ENCODE measurements at places on chromosomes 13 and 19.

- DNase-seq: no peak
Observed at GRCh38 chr13:90591927-90592268, 755.6 kb upstream of the MIR17HG start.

DNA sequence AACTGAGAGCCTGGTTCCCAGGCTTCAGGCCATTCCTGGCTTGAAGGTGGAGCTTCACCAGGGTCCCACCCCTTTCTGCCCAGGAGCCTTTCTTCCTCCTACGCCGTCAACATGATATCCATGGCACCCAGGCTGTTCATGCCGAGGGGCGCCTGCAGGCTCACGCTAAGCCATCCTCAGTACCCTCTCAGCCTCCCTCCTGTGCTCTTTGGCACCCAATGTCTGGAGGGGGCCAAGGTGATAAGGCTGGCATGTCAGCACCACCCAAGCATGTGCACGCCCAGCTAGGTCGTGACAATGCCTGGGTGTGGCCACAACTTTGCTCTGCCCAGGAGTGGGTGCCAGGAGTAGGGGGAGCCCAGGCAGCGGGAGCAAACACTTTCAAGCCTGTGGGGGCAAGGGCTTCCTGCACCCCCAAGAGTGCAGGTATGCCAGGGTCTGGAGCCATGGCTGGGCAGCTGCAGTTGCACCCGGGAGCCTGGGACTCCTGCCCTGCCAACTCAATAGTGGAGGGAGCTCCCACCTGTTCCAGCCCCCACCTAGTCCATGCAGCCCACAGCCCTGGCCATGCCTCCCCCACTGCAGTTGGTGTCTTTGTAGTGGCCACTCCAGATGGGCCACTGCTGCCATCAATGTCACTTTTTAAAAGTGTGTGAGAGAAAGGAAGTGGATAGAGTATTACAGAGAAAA, 219.9 kb downstream of the MAB21L1 start:
- DNase-seq: no peak

- no peak for DNase-seq
Observed at GRCh38 chr13:61935710-61936109, 520.1 kb upstream of the PCDH20 start.

- no peak for DNase-seq
Observed at GRCh38 chr19:8151767-8152035, 2.3 kb upstream of the FBN3 start.

GRCh38 chr19:52778811-52779210, 7.8 kb downstream of the ZNF600 start:
- no peak for DNase-seq

DNA sequence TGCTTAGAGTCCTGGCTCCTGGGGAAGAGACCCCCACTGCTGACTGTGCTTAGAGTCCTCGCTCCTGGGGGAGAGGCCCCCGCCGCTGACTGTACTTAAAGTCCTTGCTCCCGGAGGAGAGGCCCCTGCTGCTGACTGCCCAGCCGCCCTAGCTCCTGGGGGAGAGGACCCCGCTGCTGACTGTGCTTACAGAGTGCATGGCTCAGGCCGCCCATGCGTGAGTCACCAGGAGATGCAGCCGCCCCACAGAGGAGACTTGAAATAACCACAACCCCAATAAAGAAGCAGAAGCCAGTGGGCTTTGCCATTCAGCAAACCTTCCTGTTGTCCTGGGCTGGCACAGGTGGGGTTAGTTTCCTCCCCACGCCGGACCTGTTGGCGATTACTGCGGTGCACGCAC, 79.2 kb upstream of the C13orf46 start:
- DNase-seq: peak; percentile 72

- peak; percentile 96 for DNase-seq
Observed at GRCh38 chr13:101258071-101258470, 158.2 kb downstream of the NALCN start.

GRCh38 chr19:30924069-30924636, 425.1 kb downstream of the TSHZ3 start:
- no peak for DNase-seq

GRCh38 chr19:43901395-43902390, 33.4 kb downstream of the ZNF45 start:
- peak; percentile 86 for DNase-seq

GRCh38 chr13:46178143-46178542, 3.8 kb downstream of the LCP1 start:
- no peak for DNase-seq

DNA sequence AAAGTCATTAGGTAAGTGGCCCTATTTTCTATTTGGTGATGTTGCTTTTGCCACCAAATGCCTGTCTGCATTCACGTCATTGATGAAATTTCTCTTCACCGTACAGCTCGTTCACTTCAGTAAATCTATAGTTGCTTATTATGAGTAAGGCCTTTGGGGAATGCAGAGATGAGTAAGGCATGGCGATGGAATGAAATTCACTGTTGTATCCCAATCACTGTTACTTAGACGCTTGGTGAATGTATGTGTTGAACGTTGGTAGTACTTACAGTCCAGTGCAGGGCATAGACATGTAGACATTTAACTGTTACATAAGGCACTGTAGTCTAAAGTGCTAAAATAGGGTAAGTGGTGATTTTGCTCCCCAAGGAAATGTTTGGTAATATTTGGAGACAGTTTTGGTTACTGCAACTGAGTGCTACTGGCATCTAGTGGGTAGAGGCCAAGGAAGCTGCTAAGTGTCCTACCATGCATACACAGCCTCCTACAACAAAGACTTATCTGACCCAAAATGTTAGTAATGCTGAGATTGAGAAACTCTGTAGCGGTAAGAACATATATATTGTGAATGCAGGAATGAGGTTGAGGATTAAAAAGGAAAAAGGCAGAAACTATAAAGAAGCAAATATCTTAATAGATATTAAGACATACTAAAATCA, 5.8 kb downstream of the AKAP11 start:
- peak; percentile 59 for DNase-seq

DNA sequence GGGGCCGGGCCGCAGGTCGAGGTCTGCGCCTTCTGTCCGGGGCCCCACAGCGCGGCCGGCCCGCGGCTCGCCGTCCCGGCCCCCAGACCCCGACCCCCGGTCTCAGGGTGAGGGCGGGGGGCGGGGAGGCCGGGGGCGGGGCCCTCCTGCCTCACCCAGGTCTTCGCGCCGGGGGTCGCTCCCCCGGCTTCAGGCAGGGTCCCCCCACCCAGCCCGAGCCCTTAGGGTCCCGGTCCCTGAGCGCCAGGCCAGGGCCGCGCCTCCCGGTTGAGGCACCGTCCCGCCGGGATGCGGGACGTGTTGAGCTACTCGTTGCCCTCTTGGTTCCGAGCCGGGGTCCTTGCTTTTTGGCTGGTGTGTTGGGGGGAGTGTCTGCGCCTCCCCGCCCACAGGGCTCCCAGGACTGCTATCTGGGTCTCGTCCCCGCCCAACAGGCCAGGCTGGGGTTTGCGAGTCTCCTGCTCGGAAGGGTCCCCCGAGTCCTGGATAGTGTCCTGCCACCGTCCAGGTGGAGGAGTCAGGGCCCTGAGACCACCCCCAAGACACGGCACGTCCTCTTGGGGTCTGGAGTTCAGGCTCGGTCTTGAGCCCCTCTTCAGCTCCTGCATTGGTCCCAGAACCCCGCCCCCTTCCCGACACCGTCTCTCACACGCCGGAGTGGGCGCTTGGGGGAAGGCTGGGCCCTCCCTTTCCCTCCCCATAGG, 452 bp downstream of the PIAS4 start:
- DNase-seq: no peak

- no peak for DNase-seq
Observed at GRCh38 chr19:53993448-53993847, 2.0 kb downstream of the CACNG6 start.

DNA sequence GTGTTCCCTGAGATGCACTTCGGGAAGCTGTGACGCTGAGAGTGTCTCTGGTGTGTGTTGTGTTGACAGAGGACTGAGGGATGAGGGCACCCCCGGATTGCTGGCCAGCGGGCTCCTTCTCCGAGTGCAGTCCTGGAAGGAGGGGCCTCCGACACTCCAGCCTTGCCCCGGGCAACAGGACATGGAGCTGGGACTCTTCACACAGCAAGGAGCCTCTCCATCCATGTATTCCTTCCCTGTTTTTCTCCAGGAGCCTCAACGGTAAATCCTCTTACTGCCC, 61.3 kb downstream of the SOX1 start:
- no peak for DNase-seq

GRCh38 chr19:40165362-40165937, 25.8 kb upstream of the MAP3K10 start:
- DNase-seq: peak; percentile 30

DNA sequence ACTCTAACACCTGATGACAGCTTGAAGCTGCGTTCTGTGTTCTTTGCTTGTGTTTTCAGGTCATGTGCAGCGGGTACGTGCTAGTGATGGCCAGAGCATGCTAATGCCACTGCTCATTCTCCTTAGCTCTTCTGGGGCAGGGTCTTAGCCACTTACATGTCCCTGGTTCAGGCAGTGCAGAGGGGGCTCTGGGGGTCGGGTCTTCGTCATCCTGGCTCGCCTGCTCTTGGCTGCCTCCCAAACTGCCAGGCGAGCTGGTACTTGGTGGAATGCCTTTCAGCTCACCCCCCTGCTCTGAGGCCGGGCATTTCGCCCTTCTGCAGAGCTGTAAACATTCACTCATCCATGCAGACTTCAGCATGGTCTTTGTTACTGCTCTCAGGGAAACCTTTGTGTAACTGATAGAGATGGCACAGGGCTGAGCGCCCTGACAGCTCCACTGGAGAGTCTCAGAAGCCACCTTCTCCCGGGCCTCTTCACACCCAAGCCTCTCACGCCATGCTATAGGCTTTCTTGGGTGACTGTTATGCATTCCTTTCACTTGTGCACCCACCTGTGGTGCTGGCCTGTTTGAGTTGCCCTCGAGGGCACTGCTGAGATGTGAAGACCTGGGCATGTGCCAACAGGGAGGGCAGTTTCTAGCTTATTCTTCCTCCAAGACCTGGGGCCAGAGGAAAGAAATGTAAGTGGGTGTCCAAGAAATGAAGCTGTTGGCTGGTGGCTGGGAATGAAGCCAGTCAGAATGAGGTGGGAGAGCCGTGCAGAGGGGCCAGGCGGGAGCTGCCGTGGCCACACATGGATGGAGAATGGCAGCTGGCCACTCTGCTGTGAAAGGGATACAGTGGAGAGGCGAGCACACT, 24.4 kb downstream of the FAM124A start:
- no peak for DNase-seq

DNA sequence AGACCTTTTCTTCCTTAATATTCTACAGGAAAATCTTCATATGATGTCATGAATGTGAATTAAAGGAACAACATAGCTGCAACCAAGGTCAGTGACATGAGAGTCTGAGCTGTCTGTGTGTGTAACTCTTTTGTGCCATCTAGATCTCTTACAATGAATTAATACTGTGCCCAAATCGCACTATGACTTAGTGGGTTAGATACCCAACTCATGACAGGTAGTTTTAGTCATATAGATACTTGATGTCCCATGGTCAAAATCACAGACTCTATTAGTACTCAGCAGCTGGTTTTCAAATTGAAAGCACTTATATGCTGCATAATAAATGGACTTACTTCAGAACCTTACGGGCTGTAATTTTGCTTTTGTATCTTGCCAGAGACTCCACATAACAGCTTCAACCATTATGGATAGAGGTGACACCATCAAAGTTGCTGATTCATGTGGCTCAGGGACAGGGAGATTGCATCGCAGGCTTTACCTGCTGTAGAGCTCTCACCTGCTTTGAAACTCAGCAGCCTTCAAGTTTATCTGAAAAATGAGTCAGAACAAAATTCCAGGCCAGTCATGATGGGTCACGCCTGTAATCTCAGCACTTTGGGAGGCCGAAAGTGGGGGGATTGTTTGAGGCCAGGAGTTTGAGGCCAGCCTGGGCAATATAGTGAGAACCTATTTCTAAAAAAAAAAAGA, 12.3 kb upstream of the ZNF283 start:
- DNase-seq: no peak

- no peak for DNase-seq
Observed at GRCh38 chr13:112668924-112669323, 20.9 kb upstream of the ATP11A start.

GRCh38 chr13:93927431-93927830, 552.1 kb downstream of the DCT start:
- peak; percentile 58 for DNase-seq

DNA sequence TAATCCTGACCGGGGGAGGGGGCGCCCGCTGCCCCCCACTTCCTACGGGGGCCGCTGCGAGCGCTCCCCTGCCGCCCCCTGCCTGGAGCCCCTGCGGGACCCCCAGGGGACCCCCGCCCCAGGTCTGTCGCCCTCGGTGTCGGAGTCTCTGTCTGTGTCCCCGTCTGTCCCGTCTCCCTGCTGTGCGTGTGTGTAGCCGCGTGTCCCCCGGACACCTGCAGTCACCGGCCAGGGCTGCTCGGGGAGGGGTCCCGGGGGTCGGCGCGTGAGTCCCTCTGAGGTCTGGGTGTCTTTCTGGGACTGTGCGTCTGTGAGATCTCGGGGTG, 7.7 kb upstream of the NFIC start:
- no peak for DNase-seq

GRCh38 chr13:41344358-41344757, 33.3 kb downstream of the NAA16 start:
- DNase-seq: no peak

DNA sequence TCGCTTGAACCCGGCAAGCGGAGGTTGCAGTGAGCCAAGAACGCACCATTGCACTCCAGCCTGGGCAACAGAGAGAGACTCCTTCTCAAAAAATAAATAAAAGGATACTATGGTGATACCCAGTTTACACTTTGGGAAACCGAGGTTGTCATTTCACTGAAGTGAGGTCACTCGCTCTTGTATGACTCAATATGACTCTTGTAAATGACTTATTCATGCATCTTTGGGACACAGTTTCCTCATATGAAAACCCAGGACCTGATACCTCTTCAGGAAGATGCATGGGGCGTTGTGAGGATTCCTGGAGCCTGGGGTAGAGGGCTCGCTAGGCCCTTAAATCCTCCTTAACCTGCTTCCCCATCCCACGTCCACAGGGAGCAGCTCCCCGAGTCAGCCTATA, 4.5 kb downstream of the PSMD8 start:
- no peak for DNase-seq

DNA sequence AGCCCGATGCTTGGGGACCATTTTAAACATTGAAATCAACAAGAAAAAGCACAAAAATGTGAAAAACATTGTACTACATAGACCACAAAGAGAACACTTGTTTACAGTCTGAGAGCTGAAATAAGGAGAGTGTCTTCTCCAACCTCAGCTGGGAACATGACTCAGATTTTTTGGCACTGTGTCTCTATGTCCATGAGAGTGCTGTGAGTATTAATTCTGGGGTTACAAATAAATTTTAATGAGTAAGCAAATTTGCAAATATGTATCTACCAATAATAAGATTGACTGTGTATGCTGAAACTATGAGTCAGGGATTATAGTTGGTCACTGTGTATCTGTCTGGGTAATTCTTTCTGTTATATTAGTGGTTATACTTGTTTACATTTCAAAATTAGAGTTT, 174.0 kb downstream of the DCT start:
- peak; percentile 89 for DNase-seq

DNA sequence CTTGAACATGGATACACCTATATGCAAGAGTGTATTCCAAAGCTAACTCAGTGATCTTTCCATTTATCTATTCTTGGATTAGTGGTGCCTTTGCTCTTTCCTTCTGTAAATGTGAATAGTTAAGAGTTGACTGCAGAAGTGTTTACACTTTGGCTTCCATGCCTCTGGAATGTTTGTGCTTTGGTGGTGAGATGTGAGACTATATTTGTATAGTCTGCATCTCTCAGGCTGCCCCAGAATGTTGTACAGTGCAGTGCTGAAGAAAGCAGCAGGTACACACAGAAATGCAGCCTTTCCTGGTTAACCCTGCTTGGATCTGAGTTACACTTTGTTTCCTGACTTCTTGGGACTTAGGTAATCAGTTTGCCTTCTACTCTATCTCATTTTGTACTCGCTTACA, 90.2 kb downstream of the DNAJC15 start:
- DNase-seq: peak; percentile 13

Measured in fibroblast of skin of right biceps (primary cell).